ENCODE measurements at places on chromosomes 5 and 9.

DNA sequence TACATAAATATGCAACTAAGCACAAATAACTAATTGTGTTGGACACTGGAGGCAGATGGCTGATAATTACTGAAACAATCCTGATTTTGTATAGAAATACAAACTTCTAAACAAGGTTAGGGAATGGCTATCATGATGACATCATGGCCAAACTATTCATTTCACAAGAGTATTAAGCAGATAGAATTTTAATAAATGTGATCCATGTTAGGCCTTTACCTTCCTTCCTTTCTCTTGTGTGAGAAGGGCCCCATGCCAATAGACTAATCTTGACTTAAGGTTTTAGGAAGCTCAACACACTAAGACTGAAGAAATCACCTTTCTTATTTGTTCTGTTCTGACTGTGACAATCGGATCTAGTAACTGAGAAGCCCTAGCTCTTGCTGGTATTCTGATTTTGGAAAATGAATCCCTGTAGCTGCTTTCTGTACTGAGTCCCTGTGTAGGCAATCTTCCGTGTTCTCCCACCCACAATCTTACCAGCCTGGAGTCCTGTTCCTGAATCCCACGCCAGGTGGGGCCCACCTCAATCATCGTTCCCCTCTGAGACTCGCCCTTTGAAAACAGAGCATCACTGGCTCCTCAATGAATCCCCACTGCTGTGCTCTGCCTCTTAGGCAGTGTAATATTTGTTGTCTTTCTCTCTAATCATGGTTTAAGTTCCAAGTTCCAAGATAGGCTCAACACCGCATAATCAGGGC lies 168.7 kb upstream of the GNA14 start:
- DNase-seq = no peak

GRCh38 chr5:132070460-132071337 lies 2.9 kb upstream of the CSF2 start:
- no peak for DNase-seq

DNA sequence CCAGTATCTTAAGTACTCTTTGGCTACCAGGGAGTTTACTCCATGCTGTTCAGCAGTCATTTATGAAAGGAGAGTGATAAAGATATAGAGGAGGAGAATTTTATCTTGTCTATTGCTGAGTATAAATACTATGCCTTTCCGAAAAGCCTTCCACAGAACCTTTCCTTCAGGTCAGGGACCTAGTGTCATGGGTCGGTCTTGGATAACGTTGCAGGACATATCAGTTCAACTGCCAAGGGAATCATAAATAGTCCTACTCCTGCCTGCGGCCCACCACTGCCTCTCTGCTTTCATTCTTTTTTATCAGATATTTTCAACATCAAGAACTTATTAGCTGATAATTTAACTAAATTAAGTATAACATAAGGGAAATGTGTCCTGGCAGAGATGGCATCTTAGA lies 122.0 kb upstream of the CCDC152 start:
- DNase-seq = no peak

- no peak for DNase-seq
These were observed 147.8 kb downstream of the LIFR start for GRCh38 chr5:38408446-38409198.

- no peak for DNase-seq
These were observed 90.3 kb downstream of the BARX1 start for GRCh38 chr9:93864840-93865239.

GRCh38 chr5:68478301-68479095 lies 262.9 kb downstream of the PIK3R1 start:
- DNase-seq = no peak

Data from GM19239 (cell line).